Cardiac muscle cell (in vitro differentiated cells and primary cell): ENCODE measurements at places on chromosomes 16 and 17. TPM values are rescaled to one million over a fixed set of nuclear protein-coding genes. Genes with fewer than 3 reads are reported as not detected.

Gene TNFRSF13B
- total RNA-seq, result not detected in 2 replicates

Gene OR4D1
- total RNA-seq, result 0.04 TPM in 1 of 2 replicates, not detected in the other

Gene EFCAB13
- total RNA-seq, result 4.8 and 5.9 TPM in 2 replicates

Gene PDILT
- total RNA-seq, result not detected in 2 replicates

Gene MYH13
- 0.09 TPM in 1 of 2 replicates, not detected in the other for total RNA-seq

Gene PMFBP1
- 2.7 and 5.1 TPM in 2 replicates for total RNA-seq

Gene ACE
- 2.1 and 3.2 TPM in 2 replicates for total RNA-seq

Gene TMEM98
- total RNA-seq, result 166 and 230 TPM in 2 replicates

Gene BFAR
- total RNA-seq, result 34.4 and 38.4 TPM in 2 replicates

GRCh38 chr17:79045842-79046196 lies 21.9 kb downstream of the C1QTNF1 start:
- DNase-seq, result peak; percentile 84

GRCh38 chr17:41318231-41318630 lies 2.7 kb upstream of the KRTAP17-1 start:
- no peak for DNase-seq

GRCh38 chr17:80008383-80008840 lies 27.3 kb downstream of the TBC1D16 start:
- peak; percentile 65 for DNase-seq

- DNase-seq, result no peak
Observed at GRCh38 chr17:76040376-76040775, 13.3 kb upstream of the EVPL start.

- DNase-seq, result no peak
Observed at GRCh38 chr17:44067545-44067940, 1.1 kb upstream of the LSM12 start.

DNA sequence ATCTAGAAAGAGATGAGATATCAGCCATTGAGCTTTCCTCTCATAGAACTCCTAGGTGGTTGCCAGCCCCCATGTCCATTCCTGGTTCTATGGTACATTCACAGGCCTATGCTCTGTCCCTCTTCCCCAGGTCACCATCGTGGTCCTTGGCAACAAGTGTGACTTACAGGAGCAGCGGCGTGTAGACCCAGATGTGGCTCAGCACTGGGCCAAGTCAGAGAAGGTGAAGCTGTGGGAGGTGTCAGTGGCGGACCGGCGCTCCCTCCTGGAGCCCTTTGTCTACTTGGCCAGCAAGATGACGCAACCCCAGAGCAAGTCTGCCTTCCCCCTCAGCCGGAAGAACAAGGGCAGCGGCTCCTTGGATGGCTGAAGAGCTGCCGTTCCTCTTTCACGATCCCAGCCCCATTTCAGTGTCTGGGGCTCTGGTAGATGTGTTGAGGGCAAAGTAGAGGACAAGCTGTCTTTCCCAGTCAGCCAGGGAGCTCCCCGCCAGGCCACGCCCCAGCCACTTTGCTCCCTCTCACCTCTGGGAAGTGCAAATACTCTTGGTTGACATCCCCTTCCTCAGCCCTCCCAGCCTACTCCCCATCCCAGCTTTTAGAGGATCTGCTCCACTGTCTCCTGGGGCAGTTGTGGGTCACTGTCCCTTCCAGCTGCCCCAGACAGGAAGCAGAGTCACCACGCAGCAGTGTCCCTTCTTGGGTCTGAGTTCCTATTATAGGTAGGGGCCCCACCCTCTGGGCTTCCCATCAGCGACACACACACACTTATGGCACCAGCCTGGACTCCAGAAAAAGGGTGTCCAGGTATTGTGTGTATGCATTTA lies 3.8 kb downstream of the NKIRAS2 start:
- no peak for DNase-seq

DNA sequence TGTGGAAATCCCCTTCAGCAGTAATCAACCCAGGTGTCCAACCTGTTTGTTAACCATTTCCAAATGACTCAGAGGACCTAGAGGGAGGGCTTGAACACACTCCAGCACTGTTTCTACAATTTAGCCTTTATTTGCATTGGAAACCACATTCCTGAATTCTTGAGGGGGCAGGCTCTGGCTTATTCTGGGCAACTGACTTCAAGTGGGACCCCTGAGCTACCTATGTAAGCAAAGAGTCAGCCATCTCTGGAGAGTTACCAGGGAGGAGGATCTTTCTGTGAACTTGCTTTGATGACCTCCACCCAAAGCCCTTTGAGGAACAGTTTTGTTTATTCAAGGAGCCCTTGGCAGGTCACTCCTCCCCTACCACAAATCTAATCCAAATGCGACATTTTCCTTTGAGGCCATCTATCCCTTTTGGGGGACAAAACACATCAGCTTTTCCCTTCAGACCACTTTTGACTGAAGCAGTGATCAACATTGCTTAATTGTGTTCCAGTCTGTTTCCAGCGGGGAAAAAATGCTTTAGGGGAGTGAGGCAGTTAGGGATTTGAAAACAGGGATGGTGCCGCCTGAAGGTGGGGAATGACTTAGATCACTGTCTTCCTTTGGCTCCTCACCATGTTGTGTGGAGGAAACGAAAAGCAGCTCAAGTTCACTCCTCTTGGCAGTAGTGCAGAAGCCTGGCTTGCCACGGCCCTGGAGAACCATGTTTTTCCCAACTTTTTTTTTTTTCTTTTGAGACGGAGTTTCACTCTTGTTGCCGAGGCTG lies 46.2 kb downstream of the TUBD1 start:
- DNase-seq, result peak; percentile 87

DNA sequence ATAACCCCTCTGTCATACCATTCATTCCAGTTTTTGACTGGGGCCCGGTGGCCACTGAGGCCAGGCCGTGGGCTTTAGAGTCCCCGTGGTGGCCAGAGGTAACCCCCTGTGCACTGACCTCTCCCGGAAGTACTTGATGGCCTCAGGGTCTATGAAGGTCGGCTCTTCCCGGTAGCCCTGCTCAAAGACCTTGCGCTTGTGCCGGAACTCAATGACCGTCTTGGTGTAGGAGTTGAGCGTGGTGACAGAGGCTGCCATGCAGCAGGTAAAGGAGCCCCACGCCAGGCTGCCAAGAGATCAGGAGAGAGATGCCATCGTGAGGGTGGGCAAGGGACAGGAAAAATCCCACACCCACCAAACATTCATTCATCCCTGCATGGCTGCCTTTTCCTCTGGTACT lies 234.8 kb downstream of the GSG1L start:
- DNase-seq, result no peak

DNA sequence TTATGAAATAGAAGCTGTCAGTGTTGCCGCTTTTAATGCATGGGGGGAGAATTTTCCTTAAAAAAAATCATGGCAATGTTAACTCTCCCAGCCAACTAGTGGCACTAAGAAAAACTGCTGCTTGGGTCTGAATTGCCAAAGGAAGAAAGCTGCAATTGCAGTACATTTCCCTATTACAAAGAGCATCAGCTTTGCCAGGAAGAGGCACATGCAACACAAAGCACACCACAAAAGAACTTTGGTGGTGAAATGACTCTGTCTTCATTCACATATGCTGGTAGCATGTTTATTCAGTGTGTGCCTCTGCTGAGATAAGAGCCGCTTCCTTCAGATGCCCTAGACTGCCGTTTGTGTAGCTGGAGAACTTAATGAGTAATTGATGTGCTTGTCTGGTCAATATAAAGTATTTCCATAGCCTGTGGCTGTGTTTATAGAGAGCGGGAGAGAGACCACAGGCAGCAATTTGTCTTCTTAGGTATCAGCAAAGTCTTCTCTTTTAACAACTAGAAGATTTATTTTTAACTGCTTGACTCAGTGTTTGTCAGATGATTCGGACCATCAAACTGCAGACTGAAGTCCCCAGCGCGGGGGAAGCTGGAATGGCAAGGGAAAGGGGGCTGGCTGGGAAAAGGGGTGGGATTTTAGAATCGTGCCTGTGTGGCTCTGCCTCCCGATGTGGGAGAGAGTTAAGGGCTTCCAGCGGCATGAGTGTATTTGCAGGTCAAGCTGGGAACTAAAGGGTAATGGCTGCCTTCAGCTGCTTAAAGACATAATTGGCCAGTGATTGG lies 115.1 kb downstream of the MRTFB start:
- peak; percentile 85 for DNase-seq

DNA sequence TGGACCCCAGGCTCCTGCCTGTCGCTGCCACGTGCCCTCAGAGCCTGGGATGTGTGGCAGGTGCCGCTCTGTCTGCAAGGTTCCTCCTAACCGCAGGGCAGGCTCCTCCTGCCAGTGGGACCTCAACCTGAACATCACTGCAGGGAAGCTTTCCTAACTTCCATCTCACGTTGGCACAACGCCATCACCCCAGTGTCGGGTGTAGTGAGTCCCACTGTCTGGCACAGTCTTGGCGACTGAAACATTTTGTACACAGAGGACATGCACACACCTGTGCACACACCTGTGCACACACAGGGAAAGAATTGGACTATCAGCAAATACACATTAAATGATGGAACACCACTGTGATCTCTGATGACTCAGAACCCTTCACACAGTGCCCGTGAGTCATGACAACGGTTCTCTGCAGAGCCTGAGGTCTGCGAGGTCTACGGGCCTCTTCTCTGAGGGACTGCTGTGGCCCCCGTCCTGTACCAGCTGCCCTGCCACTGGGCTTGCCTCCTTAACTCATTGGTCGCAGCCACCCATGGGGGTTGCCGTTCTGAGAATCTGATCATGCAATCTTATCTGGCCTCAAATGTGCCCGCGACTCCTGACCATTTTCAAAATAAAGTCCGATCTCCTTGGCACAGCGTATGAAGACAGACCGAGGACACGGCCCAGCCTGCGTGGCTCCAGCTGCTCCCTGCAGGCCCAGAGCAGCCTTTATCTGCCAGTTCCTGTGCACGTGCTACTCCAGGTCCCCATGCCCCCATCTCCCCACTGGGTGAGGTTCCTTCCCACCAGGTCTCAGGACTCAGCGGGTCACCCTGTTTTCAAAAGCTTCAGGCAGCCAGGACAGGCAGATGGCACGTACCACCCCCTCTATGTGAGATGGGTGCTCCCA lies 7.6 kb downstream of the CCDC57 start:
- peak; percentile 63 for DNase-seq

DNA sequence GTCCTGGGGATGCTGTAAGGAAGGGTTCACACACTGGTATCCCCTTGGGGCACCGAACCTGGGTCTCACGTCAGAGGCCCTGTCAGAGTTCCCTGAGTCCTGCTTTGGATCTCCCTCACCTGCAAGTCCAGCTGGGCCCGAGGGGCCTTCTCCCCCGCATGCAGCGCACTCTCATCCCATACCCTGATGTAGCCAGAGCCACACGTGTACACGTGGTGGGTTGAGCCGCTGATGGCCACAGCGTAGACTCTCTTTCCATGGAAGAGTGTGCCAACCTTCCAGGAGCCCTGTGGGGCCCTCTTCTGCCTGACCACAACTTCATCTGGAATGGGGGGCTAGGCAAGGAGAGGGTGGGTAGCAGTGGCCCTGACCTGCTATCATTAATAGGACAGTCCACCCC lies 9.9 kb downstream of the TLE7 start:
- DNase-seq, result no peak

- DNase-seq, result no peak
Observed at GRCh38 chr17:63246344-63246743, 199.8 kb downstream of the CYB561 start.

- DNase-seq, result no peak
Observed at GRCh38 chr16:59339871-59340270, 605.8 kb upstream of the GOT2 start.

GRCh38 chr16:8958344-8959167 lies 5.2 kb downstream of the USP7 start:
- DNase-seq, result no peak

DNA sequence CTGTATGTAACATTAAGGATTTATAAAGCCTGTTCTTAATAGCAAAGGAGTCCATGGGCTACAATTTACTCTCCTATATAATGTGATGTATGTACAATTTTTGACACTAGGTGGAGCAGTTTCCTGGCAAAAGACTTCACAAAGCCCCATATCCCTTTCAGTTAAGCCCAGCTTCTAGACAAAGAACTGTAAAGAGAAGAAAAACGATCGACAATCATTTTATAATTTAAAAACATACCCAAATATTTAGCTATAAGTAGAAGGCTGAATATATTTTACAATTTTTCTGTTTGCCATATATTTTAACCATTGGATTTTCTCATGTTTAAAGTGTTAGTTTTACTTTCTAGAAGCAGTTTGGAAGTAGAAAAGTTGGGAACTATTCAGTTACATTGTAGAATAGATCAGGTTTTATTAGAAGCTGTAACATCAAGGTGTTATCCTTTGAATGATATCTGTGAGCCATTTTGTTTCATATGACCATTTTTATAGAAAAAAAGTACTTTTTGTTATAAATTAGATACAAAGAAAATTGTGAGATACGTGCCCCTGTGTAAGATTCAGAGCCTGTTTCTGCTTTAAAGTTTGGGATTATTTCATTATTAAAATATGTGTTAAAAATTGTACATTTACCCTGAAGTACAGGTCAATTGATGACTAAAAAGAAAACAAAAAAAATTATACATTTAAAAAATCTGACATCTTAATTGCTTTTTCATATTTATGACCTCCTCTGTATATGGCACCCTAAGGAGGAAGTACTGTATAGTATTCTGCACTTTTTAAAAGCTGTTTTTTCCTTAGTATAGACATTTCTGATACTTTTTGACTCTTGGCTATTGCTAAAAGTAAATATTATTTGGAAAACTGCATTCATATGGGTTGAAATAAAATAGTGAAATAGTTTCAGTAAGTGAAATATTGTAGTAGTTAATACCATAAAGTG lies 46.3 kb downstream of the VMP1 start:
- DNase-seq, result peak; percentile 86

DNA sequence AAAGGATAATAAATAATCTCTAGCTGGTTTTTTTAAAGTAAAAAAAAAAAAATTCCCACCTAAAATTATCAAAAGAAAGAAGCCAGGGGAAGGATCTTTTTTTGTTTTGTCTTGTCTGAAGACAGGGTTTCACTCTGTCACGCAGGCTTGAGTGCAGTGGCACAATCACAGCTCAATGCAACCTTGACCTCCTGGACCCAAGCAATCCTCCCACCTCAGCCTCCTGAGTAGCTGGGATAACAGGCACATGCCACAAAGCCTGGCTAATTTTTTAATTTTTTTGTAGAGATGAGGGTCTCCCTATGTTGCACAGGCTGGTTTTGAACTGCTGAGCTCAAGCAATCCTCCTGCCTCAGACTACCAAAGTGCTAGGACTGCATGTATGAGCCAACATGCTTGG lies 78.4 kb upstream of the STAC2 start:
- no peak for DNase-seq
